Progenitor cell of endocrine pancreas (in vitro differentiated cells): ENCODE measurements at places on chromosomes 5 and 9. TPM values are rescaled to one million over a fixed set of nuclear protein-coding genes. Genes with fewer than 3 reads are reported as not detected.

ITGA2 gene
- total RNA-seq: 5.1 and 6.6 TPM in 2 replicates

- DNase-seq: no peak
- peaks cover 9% of the 10 kb centered on the region for H3K27me3 ChIP-seq
- no peak overlapping the region for H3K4me3 ChIP-seq
- H3K27ac ChIP-seq: no peak overlapping the region
- peaks cover 11% of the 10 kb centered on the region for H3K4me1 ChIP-seq
- no peaks in the 10 kb centered on the region for H3K36me3 ChIP-seq
Measured at GRCh38 chr9:131239161-131239975, 36.9 kb downstream of the FAM78A start.

PCDHGA4 gene
- total RNA-seq: 0.96 and 1.2 TPM in 2 replicates

DNA sequence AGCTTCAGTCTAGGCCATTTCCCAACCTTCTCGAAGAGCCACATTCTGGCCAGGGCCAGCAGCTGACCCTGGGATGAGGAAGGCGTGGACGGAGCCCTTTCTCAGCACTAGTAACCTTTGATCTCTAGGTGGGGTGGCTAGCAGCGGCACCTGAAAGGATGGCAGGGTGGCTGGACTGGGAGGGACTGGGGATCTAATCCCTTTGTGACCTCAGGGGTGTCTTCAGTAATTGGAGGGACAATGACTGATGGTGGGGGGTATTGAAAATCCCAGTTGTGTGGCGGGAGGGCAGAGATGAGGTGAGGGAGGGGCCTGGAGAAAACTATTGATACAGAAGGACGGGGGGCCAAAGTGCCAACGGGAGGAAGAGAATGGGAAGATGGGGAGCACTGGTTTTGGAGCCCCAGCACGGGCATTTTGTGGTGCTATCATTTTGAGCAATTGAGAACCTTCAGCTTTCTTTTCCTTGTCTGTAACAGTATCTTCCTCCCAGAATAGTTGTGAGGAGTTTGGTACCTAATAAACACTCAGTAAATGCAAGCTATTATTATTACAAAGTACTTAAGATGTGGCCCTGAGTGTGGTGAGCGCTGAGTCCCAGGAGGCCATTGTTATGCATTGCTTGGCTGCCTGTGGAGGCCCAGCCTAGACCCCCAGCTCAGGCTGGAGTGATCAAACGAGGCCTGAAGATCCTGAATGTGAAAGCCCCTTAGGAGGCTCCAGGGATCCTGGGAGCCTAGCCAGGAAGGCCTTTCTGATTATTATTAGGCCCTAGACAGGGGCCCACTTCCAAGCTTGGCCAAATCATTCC, 37.3 kb upstream of the UBE2D2 start:
- H3K27ac ChIP-seq: no peak overlapping the region
- H3K4me3 ChIP-seq: no peak overlapping the region
- H3K4me1 ChIP-seq: no peaks in the 10 kb centered on the region
- no peaks in the 10 kb centered on the region for H3K36me3 ChIP-seq

GRCh38 chr5:147853372-147853987, 22.0 kb upstream of the SPINK1 start:
- no peaks in the 10 kb centered on the region for H3K36me3 ChIP-seq
- DNase-seq: no peak
- H3K4me3 ChIP-seq: no peak overlapping the region
- peaks cover 5% of the 10 kb centered on the region for H3K4me1 ChIP-seq
- no peaks in the 10 kb centered on the region for H3K27me3 ChIP-seq

GRCh38 chr5:127076315-127077129, 3.2 kb upstream of the C5orf63 start:
- peaks cover 15% of the 10 kb centered on the region for H3K4me1 ChIP-seq
- no peak for DNase-seq
- H3K27me3 ChIP-seq: peaks cover 3% of the 10 kb centered on the region
- H3K4me3 ChIP-seq: no peak overlapping the region
- no peak overlapping the region for H3K27ac ChIP-seq

BTNL9 gene
- not detected in 2 replicates for total RNA-seq

ARHGEF39 gene
- 9.1 and 10.4 TPM in 2 replicates for total RNA-seq

DNA sequence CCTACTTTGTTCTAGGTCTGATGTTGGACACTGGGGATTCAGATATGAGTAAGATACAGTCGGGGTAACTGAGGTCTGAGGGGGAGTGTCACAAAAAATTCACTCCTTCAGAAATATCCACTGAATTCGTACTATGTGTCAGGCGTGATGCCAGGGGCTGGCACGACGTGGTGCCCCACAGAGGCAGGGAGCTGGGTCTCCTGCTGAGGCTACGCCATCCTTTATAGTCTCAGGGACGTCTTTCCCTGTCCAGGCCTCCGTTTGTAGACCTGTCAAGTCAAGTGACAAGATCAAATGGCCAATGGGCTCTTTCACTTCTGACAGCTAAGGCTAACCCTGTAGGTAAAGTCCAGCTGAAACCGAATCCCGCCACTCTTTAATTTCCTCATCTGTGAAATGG, 118.8 kb upstream of the SMIM23 start:
- DNase-seq: no peak
- H3K4me3 ChIP-seq: no peak overlapping the region
- no peaks in the 10 kb centered on the region for H3K36me3 ChIP-seq
- H3K27me3 ChIP-seq: peaks cover 12% of the 10 kb centered on the region
- H3K27ac ChIP-seq: no peak overlapping the region

WDR31 gene
- 5.1 and 5.7 TPM in 2 replicates for total RNA-seq

HK3 gene
- not detected in 2 replicates for total RNA-seq

NKD2 gene
- 23.9 and 28.3 TPM in 2 replicates for total RNA-seq

- no peak for DNase-seq
- peaks cover 3% of the 10 kb centered on the region for H3K27me3 ChIP-seq
- H3K4me3 ChIP-seq: no peak overlapping the region
- H3K4me1 ChIP-seq: no peaks in the 10 kb centered on the region
Measured at GRCh38 chr5:72488756-72489155, 18.5 kb downstream of the ZNF366 start.

- H3K4me3 ChIP-seq: peak overlapping the region; percentile 41
- DNase-seq: no peak
- H3K27ac ChIP-seq: no peak overlapping the region
- H3K36me3 ChIP-seq: peaks cover 43% of the 10 kb centered on the region
- H3K27me3 ChIP-seq: no peaks in the 10 kb centered on the region
Measured at GRCh38 chr9:88436379-88436778, 48.1 kb downstream of the SPIN1 start.

DNA sequence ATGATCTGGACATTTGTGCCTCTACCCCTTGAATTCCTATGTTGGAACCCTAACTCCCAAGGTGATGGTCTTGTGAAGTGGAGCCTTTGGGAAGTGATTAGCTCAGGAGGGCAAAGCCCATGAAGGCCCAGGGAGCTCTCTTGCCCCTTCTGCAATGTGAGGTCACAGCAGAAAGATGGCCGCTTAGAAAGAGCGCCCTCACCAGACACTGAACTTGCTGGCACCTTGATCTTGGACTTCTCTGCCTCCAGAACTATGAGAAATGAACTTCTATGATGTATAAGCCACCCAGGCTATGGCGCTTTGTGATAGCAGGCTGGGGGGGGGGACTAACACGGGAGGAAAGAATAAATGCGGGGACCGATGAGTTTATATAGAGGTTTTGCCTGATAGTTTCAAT, 45.3 kb downstream of the AGXT2 start:
- no peak overlapping the region for H3K27ac ChIP-seq
- peaks cover 17% of the 10 kb centered on the region for H3K27me3 ChIP-seq

DNA sequence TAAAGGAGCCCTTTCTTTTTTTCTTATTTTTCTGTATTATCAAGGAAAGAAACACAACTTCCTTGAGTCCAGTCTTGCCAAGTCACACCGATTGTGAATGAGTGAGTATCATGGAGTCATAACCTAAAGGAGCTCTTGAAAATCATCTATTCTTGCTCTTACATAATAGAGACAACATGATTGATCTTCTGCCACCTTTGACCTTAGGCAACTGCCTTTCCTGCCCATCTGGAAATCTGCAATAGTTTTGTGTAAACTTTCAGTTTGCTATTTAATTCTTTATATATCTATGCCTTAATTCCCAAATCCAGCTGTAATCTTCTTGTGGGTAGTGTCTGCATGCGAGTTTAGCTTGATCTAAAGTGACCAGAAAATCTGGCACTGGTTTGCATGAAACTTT, 149.9 kb upstream of the FST start:
- H3K36me3 ChIP-seq: no peaks in the 10 kb centered on the region
- H3K27me3 ChIP-seq: no peaks in the 10 kb centered on the region
- no peak for DNase-seq
- H3K4me3 ChIP-seq: no peak overlapping the region

GRCh38 chr9:14500705-14501104, 186.8 kb upstream of the NFIB start:
- no peak overlapping the region for H3K4me3 ChIP-seq
- no peaks in the 10 kb centered on the region for H3K27me3 ChIP-seq
- H3K4me1 ChIP-seq: no peaks in the 10 kb centered on the region
- DNase-seq: no peak
- H3K36me3 ChIP-seq: no peaks in the 10 kb centered on the region

WNT8A gene
- not detected in 2 replicates for total RNA-seq

SOWAHA gene
- total RNA-seq: 0.98 and 1.3 TPM in 2 replicates

BTNL3 gene
- not detected in 2 replicates for total RNA-seq

DNA sequence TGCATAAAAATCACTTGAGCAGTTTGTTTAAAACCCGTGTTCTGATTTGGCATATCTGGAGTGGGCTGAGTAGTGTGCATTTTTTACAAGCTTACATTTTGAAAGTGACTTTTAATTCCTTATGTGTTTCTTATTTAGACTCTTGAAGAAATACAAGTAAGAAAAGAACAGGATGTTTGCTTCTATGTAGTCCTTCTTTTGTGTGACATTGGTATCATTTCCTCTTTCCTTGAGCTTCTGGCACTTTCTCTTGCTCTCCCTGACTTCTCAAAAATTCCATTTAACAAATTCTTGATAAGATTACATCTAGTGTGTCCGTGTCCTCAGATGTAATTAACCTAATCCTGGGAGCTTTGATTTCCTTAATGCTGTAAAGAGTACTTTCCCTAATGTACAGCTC, 12.5 kb downstream of the GARNL3 start:
- no peak overlapping the region for H3K27ac ChIP-seq
- H3K4me3 ChIP-seq: no peak overlapping the region
- DNase-seq: no peak

DNA sequence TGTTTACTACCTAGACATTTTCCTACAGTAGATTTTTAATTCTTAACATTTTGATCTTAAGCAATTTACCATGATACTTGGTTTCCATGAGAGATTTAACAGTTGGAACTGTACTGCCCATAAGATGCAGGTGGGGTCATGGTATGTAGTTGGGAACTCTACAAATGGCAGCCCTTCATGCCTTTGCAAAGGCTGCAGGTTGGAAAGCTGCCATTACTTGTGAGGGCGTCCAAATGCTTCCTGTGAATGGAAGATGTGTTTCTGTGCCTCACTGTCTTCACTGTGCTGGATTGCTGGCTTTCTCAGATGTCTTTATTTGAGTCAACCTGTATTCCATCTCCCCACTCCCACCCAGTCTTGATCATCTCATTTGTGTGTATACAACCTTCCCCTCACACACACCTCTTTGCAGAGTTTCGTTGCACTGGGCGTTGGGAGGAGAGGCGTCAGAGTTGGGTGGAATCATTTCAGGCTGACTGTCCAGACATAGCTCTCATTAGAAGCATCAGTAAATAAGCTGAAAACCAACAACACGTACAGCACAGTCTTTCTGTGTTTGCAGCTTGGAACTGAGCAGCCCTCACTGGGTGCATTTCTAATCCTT, 14.8 kb upstream of the ABL1 start:
- H3K4me1 ChIP-seq: peaks cover 28% of the 10 kb centered on the region
- H3K27me3 ChIP-seq: no peaks in the 10 kb centered on the region
- H3K36me3 ChIP-seq: peaks cover 1% of the 10 kb centered on the region
- no peak overlapping the region for H3K27ac ChIP-seq
- H3K4me3 ChIP-seq: no peak overlapping the region

ADAMTS19 gene
- 32.6 and 33.7 TPM in 2 replicates for total RNA-seq

DMGDH gene
- 0.75 and 0.84 TPM in 2 replicates for total RNA-seq

LCN9 gene
- total RNA-seq: 0.57 and 1.5 TPM in 2 replicates

DNA sequence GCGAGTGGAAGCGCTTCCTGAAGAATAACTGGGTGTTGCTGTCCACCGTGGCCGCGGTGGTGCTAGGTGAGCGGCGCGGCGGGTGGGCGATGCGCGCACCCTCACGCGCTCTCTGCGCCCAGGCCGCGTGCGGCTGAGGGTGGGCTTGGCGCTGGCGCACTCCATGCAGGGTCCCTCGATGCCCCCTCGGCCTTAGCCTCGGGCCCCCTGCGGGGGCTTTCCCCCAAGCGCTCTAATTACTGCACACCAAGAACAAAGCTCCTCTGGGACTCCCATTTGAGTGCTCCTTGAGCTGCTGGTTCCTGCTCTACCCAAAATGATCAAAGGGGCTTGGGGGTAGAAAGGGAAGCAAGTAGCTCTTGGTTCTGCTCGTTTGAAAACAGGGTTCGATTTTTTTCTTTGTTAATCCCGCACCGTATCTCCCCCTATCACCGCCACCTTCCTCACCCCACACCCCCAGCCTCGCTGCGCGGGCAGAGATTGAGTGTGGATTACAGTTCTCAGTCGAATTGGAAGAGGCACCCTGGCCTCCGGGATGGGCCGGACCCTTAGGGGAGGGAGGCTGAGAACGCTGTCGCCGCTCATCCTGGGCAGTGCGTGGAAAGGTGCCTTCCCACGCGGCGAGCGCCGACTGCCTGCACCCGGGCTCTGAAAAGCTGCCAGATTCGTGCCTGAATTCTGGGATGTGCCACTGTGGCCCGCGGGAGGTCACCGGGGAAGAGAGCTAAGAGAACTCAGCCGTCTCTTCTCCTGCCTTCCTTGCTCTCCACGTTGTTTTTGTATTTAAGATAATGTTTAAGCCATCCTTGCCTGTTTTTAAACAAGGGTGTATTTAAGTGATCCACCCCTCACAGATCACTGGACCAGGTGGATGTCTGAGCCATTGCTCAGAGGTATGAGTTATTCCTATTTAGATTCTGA, 697 bp downstream of the SLC1A1 start:
- DNase-seq: peak; percentile 12
- peak overlapping the region; percentile 90 for H3K4me3 ChIP-seq
- H3K27ac ChIP-seq: peak overlapping the region; percentile 86
- peaks cover 20% of the 10 kb centered on the region for H3K4me1 ChIP-seq
